CD4-positive, alpha-beta T cell treated with Interleukin-10 for 1 hour (primary cell): ENCODE measurements at places on chromosomes 12 and 14.

DNA sequence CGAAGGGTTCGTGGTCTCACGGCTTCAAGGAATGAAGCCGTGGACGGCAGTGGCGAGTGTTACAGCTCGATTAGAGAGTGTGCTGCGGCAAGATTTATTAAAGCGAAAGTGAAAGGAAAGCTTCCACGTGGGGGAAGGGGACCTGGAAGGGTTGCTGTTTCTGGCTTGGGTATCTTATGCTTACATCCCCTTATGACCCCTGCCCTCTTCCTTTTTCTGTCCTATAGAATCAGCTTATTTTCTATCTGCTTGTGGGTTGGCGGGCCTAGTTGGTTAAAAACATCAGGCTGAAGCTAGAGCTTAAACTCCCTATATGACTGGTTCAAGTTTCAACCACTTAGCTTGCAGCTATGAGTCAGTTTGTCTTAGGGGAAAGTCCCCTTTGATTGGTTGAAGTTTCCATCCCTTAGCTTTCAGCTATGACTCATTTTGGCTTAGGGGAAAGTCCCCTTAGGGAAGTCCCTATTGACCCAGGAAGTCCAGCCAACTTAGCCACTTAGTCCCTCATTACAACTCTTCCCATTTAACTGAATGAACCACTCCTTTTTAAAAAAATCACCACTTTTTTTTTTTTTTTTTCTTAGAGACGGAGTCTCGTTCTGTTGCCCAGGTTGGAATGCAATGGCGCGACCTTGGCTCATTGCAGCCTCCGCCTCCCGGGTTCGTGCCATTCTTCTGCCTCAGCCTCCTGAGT, 1494.7 kb upstream of the TMEM132C start:
- peak; percentile 86 for DNase-seq

DNA sequence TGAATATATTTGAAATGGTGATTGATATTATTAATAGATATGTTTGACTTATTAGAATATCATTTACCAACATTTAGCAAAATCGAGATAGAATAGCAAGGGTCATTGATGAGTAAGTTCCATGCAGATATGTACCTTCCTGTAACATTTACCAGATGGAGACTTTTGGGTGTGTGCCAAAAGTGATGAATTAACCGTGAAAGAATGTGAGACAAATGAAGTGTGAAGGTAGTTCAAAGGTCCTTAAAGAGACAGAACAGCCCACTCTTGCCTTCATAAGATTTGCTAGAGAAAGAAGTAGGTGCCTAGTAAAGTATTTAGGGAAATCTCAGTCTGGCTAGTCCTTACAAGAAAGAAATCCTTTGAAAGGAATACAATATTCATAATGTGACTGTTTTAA, 45.5 kb downstream of the FGD4 start:
- DNase-seq: no peak

GRCh38 chr12:98743362-98743953, 98.4 kb downstream of the APAF1 start:
- peak; percentile 41 for DNase-seq

DNA sequence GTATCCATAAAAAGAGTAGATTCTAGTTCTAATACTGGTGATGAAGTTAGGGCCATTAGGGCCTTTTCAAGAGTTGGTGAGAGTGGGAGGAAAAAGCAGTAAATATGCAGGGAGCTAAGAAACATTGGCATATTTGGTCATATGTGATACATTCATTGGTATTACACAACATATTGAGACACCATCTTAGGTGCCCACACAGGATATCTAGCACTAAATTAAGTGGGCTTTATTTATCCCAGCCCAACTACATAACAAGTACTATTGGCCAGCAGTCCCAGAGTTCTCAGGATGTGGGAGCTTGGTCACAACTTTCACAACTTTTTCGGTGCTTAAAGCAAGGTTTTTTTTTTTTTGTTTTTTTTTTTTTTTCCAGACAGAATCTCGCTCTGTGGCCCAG, 2.0 kb upstream of the ING4 start:
- no peak for DNase-seq

- DNase-seq: no peak
Measured at GRCh38 chr14:61101803-61102548, 120.9 kb downstream of the SLC38A6 start.

- peak; percentile 49 for DNase-seq
Measured at GRCh38 chr12:116325336-116325664, 47.8 kb upstream of the MED13L start.

- no peak for DNase-seq
Measured at GRCh38 chr12:113089839-113090238, 33.3 kb downstream of the DTX1 start.

GRCh38 chr12:66960704-66961690, 282.1 kb upstream of the GRIP1 start:
- DNase-seq: no peak

DNA sequence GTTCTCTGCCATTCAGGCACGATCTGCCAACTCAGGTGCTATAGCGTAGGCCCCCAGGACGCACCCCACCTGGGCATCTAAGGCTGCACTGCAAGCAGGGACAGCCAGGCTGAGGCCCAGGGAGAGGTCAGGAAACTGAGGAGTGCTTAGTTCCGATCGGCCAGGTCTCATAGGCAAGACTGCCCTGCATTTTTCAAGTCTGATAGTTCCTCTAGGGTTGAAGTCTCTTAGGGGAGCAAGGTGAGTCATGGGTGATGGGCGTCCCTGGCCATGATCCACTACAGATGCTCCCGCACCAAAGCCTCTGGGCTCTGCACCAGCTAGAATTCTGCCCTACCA, 13.2 kb downstream of the NOPCHAP1 start:
- DNase-seq: no peak

GRCh38 chr12:229441-230191, 15.7 kb upstream of the SLC6A12 start:
- no peak for DNase-seq

DNA sequence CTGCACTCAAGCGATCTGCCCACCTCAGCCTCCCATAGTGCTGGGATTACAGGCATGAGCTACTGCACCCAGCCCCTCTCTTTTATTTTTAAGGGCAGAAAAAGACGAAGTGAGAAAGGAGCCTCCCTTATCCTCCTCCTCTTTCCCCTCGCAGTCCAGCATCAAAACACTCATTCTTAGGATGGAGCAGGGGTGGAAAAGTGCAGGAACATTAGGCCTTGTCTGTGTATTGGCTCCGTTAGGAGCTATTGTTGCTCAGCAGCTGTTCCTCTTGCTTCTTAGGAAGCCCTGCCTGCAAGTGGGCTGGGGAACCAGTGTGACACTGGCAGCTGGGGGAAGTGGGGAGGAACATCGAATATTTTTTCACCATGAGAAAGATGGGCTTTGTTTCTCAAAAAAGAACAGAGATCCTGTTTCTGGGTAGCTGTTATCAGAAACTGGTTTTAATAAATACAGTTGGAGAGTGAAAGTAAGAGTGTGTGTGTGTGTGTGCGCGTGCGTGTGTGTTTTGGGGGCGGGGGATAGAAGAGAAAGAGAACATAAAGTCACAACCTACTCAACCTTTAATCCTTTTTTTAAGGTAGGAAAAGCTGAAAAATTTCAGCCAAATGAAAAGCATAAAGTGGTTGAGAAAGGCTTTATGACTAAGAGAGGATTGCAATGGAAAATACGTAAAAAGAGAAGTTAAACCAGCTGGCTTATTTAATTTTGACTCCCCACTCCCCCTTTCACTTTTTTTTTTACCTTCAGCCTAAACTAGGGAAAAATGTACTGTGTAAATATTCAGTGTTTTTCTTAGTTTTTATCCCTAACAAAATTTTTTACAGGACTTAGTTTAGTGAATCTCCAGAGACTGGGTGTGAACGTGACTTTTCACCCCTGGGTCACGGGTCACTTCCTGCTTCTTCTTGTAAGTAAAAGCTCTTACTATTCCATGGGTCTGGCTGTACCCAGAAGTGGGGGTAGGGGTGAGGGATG, 197.2 kb upstream of the PLEKHG7 start:
- DNase-seq: peak; percentile 65

DNA sequence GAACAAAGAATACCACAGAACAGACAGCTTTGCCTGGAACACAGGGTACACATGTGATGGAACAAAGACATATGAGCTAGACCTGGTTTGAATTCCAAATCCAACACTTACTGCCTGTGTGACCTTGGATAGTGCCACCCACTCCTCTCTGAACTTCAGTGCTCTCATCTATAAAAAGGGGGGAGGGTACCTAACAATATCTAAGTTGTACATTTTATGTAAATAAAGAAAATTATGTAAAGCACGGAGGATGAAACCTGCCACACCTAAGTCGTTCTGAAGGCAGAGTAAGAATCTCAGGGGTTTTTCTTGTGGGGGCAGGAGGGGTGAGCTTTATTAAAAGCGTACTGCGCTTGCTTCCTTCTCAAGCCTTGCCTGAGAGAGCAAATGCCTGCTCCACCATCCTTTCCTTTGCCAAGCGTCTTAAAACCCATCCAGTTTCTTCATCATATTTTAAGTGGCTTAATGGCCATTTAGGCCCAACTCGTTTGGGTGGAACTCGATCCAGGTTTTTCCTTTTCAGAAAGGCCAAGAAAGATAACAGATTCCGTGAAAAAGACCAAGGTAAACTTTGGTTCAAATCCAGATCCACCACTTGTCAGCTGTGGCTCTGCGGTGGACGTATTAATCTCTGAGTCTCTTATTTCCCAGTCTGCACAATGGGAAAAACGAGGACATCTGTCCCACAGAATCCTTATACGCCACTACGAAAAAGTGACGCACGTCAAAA, 946 bp downstream of the DDX24 start:
- DNase-seq: peak; percentile 39

- DNase-seq: no peak
Measured at GRCh38 chr12:18141048-18141982, 51.3 kb upstream of the RERGL start.

- no peak for DNase-seq
Measured at GRCh38 chr12:48901278-48901677, 24.0 kb downstream of the FKBP11 start.

DNA sequence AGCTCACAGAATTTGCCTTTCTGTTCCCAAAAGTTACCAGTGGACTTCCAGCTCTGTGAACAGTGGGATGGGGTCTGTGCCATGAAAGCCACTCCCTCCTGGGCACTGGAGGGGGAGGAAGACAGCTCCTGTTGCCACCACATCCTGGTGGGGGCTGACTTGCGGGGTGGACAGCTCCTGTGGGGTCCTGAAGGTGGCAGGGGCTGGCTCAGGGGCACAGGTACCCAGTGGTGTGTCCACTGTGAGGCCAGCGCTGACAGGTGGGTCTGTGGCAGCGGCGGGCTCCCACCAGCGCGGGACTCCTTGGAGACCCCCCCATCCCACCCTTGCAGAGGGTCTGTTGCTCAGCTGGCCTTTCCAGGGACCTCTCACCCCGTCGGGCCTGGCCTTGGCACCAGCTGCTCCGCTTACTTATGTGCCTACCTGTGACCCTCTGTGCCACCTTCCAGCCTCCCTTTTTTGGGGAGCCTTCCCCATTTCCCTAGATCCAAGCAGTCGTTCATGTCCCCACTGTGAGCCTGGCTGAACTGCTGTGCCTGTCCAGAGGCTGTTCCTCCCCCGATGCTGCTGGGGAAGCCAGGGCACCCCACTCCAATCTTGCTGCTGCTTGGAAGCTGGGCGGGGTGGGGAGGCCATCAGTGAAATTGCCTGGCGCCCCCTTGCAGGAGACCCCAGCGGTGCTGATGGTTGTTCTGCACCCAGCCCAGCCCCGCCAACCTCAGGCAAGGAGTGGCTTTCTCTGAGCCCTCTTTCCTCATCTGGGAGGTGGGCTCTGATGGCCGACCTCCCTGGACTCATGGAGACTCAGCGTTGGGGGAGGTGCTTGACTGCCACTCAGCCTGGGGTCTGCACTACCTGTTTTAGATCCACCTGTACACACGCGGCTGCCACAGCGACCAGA, 2.2 kb downstream of the TEDC1 start:
- peak; percentile 32 for DNase-seq

DNA sequence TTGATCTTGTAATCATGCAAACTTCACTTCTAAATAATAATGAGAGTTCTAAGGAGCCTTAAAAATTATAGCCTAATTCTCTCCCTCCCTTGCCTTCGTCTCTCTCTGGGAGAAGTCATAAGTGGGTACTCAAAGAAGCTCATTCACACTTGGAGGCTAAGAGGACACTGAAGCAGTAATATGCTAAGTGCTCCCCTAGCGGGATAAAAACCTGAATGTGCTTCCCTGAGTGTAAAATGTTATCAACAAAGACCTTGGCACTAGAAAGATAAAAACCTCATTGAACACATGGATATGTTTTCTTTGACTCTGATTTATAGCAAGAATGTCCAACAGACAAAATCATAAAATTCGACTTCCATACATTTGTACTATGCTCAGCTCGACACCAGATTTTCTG, 337.9 kb upstream of the NOVA1 start:
- no peak for DNase-seq

DNA sequence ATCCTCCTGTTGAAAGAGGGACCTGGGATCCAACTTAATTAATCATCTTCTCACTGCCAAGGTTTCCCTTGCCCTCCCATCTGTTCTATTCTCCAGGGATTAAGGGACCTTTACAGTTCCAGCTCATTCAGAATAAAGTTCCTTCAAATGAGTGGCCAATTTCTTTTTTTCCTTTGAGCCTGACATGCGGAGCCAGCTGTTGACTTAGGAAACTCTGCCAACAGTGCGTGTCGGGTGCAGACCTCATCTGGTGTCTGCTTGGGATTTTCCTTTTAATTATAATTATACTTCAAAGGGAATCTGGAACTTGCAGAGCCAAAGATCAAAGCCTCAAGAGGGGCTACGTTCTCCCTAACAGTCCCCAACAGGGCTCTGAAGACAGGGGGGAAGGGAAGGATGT, 64.8 kb downstream of the CCDC60 start:
- no peak for DNase-seq

GRCh38 chr12:122842505-122843405, 7.5 kb downstream of the HIP1R start:
- DNase-seq: no peak

- DNase-seq: no peak
Measured at GRCh38 chr12:121358073-121358472, 5.9 kb upstream of the ANAPC5 start.

DNA sequence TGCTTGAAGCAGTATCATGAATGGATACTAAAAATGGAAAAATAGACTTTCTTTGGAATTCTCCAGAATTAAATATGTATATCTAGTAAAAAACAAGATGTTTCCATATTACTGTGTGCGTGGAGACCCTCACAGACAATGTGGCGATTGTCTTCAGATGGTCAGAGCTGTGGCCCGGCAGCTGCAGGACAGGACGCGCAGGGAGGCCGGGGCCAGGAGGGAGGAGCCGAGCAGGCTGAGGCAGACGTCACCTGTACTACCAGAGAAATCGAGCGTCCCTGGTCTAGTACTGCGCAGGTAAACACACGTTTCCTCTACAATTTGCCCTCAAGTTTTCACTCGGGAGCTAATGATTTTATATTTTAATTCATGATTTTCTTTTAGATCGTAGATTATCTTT, 22.8 kb downstream of the DDX51 start:
- DNase-seq: no peak

DNA sequence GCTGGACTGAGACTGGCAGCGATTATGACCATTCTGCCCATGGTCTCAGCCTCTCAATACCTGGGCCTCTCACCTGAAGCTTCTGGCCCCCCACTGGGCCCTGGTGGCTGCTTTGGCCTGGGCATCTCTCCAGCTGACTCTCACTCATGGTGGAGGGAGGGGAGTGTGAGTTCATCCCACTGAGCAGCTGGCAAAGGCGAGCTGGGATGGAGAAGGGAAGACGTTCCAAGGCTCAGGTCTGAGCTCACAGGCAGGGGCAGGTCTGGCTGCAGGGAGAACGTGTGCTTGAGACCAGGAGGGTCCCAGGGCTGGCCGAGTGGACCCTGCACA, 103.5 kb downstream of the TMEM121 start:
- DNase-seq: no peak

- no peak for DNase-seq
Measured at GRCh38 chr14:41062826-41063225, 543.9 kb upstream of the LRFN5 start.
